ENCODE measurements at places on chromosomes 6 and 20.

- DNase-seq: peak; percentile 93
Observed at GRCh38 chr20:31833130-31833930, 12.1 kb downstream of the FOXS1 start.

GRCh38 chr20:8260837-8261251 lies 128.8 kb downstream of the PLCB1 start:
- no peak for DNase-seq

GRCh38 chr20:30985386-30985785 lies 272.1 kb upstream of the DEFB115 start:
- no peak for DNase-seq

- DNase-seq: no peak
Observed at GRCh38 chr20:62219992-62220665, at the start of gene HRH3. Gene HRH3 (minus strand): TSS chr20:62220278. CDS start chr20:62219970, 308 bp downstream.

- DNase-seq: no peak
Observed at GRCh38 chr6:24568683-24569082, 73.9 kb downstream of the ALDH5A1 start.

Data from omental fat pad (tissue), 4 donors.